ENCODE measurements at places on chromosomes 1 and 21. TPM values are rescaled to one million over a fixed set of nuclear protein-coding genes. Genes with fewer than 3 reads are reported as not detected.

DDR2 gene
- polyA plus RNA-seq = 66.1 TPM

STMN1 gene
- 179 TPM for polyA plus RNA-seq

C1orf141 gene
- polyA plus RNA-seq = not detected

KCNK2 gene
- 41.3 TPM for polyA plus RNA-seq

DNAH14 gene
- polyA plus RNA-seq = 3.6 TPM

GBP6 gene
- not detected for polyA plus RNA-seq

OR2AK2 gene
- not detected for polyA plus RNA-seq

DNA sequence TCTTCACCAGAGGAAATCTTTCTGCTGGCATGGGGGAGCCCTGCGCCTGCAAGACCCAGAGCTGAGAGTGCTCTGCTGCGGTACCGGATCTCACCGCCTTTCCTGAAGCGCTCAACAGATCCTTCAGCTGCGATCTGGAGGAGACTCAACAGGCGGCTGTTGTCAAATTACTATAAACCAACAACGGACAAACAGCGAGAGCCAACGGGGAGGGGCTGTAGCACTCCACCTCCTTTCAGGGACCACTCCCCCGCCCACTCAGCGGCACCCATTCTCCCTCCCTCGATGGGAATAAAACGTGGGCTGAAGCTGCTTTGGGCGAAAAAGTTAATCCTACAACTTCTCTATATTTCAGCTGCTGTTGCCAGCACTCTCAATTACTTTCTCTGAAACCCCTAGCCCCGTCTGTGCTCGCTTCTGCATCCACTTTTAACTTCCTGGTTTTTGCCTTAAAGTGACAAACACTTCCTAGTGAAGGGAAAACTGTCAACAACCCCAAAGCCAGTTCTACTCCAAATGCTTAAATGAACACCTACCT, at the start of gene FMO5:
Gene FMO5 (minus strand): TSS at position 147 of the 538 bp plus-strand sequence. CDS start 310 bp downstream, outside the sequence.
- H3K4me3 ChIP-seq = peak within 1 kb of the TSS; percentile 92
- H3K4me1 ChIP-seq = peaks cover 2% of the 10 kb centered on the region
- no peaks in the 10 kb centered on the region for H3K36me3 ChIP-seq
- peak within 1 kb of the TSS; percentile 75 for H3K27ac ChIP-seq
- DNase-seq = peak; percentile 57
- no peaks in the 10 kb centered on the region for H3K27me3 ChIP-seq

- no peaks in the 10 kb centered on the region for H3K4me1 ChIP-seq
- H3K36me3 ChIP-seq = no peaks in the 10 kb centered on the region
- H3K27me3 ChIP-seq = no peaks in the 10 kb centered on the region
- no peak overlapping the region for H3K27ac ChIP-seq
- no peak for DNase-seq
These were observed 1124.3 kb downstream of the AMY1C start for GRCh38 chr1:104874044-104874443.

DNA sequence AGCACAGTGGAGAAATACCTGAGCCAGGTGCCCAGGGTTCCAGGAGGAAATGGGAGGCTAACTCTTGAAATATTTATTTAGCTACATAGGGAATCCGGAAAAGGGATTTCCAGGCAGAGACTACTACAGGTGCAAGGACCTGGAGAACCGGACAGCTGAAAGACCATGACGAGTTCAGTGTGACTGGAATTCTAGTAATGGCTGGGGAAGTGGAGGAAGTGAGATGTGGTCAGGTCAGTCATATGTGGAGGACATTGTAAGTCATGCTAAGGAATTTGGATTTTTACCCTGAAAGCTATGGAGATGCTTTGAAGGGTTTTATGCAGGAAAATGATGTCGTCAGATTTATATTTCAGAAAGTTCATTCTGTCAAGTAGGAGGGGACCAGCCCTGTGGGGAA, 1.8 kb downstream of the CAP1 start:
- H3K4me1 ChIP-seq = peaks cover 5% of the 10 kb centered on the region
- H3K4me3 ChIP-seq = no peak overlapping the region
- 0 out of 2 replicates have a peak overlapping the region, but pooled peaks have one; percentile 5 for H3K27ac ChIP-seq
- peak; percentile 67 for DNase-seq
- H3K27me3 ChIP-seq = no peaks in the 10 kb centered on the region

DNA sequence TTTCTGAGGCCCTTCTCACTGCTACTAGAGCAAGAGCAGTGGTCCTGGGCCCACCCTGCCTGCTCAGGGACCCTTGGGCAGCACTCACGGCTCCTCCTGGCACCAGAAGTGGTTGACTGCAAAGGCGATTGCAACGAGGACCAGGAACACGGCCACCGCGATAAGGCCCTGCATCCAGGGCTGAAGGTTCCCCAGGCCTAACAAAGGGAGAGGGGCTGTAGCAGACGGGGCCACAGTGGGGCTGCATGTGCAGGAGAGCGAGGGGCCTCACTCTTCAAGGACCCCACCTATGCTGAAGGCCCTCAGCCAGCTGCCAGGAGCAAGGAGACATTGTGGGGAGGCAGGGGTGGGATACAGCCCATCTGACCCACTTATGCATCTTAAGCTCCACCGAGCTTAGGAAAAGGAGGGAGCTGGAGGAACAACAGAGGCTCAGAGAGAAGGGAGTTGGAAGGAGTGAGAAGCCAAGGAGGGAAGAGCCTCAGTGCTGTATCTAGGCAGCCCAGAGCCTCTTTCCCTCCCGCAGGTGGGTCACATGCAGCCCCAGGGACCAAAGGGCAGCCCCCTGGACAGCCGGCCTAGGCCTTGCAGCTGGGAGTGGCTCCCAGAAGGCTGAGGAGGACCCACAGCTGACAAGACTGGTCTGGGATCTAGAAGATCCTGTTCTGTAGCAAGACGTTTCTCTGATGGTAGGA, 2.5 kb downstream of the PDZK1IP1 start:
- no peak overlapping the region for H3K4me3 ChIP-seq
- no peaks in the 10 kb centered on the region for H3K36me3 ChIP-seq
- no peak for DNase-seq
- H3K27me3 ChIP-seq = peaks cover 2% of the 10 kb centered on the region
- no peak overlapping the region for H3K27ac ChIP-seq
- H3K4me1 ChIP-seq = peaks cover 2% of the 10 kb centered on the region

GRCh38 chr1:19037659-19038058, 81.2 kb upstream of the IFFO2 start:
- peaks cover 46% of the 10 kb centered on the region for H3K27me3 ChIP-seq
- H3K4me3 ChIP-seq = no peak overlapping the region

DNA sequence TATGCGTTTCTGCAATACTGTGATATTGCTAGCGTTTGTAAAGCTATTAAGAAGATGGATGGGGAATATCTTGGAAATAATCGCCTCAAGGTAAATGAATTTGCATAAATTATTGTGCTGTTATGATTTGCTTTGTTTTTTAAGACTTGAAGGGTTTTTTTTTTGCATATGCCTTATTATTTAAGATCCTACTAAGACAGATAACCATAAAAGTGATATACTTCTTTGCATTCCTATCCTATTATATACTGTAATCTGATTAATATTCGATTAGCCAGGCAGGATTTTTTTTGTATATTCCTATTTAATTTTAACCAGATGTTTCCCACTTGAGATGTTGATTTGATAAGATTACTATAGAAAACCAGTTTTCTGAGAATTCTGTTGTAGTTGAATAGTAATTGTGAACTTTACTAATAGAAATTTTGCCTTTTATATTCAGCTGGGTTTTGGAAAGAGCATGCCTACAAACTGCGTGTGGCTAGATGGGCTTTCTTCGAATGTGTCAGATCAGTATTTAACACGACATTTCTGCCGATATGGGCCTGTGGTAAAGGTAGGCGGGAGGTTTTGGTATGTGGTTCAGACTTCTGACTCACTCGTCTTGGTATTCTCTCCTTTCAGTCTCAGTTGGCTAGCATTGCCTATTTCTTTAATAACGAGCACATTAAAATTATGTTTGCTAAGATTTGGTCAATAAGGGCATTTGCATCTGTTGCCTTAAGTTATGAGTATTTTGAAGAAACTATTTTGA, 56.8 kb downstream of the ZBTB17 start:
- peak; percentile 84 for DNase-seq
- no peak overlapping the region for H3K4me3 ChIP-seq
- H3K27ac ChIP-seq = no peak overlapping the region

DNA sequence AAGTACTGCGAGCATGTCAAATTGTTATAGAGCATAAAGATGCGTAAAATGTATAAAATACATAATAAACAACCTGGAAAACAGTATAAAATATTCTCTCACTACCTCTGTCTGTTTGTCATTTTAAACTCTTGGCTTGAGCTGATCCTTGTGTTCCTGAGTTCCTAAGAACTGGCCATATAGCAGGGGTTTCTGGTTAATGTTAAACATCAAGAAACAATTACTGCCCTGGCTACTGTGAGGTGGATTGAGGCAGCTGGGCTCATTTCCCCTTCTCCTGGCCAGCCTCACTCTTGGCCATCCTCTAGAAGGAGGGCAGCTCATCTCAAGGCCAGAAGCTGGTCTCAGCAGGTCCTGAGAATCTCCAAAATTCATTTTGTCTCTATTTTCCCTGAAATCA, 297.3 kb upstream of the USP24 start:
- no peaks in the 10 kb centered on the region for H3K36me3 ChIP-seq
- H3K27me3 ChIP-seq = no peaks in the 10 kb centered on the region
- no peak for DNase-seq
- H3K4me3 ChIP-seq = no peak overlapping the region
- no peak overlapping the region for H3K27ac ChIP-seq

GRCh38 chr1:18823438-18823837, 36.0 kb downstream of the TAS1R2 start:
- peaks cover 14% of the 10 kb centered on the region for H3K27me3 ChIP-seq
- no peak overlapping the region for H3K4me3 ChIP-seq
- no peak overlapping the region for H3K27ac ChIP-seq
- no peak for DNase-seq
- H3K4me1 ChIP-seq = no peaks in the 10 kb centered on the region

- H3K36me3 ChIP-seq = no peaks in the 10 kb centered on the region
- no peaks in the 10 kb centered on the region for H3K27me3 ChIP-seq
- peak; percentile 42 for DNase-seq
- peak overlapping the region; percentile 37 for H3K4me3 ChIP-seq
- H3K27ac ChIP-seq = no peak overlapping the region
These were observed 11.4 kb upstream of the CFAP126 start for GRCh38 chr1:161379071-161379470.

- no peak overlapping the region for H3K4me3 ChIP-seq
- no peaks in the 10 kb centered on the region for H3K36me3 ChIP-seq
- peaks cover 2% of the 10 kb centered on the region for H3K4me1 ChIP-seq
- DNase-seq = peak; percentile 60
- no peak overlapping the region for H3K27ac ChIP-seq
- peaks cover 7% of the 10 kb centered on the region for H3K27me3 ChIP-seq
These were observed 48.8 kb downstream of the ATP5PO start for GRCh38 chr21:33866826-33867225.

- no peaks in the 10 kb centered on the region for H3K27me3 ChIP-seq
- H3K4me1 ChIP-seq = peaks cover 16% of the 10 kb centered on the region
- H3K27ac ChIP-seq = no peak overlapping the region
- peak; percentile 85 for DNase-seq
- peaks cover 22% of the 10 kb centered on the region for H3K36me3 ChIP-seq
These were observed 6.6 kb downstream of the UBR4 start for GRCh38 chr1:19203440-19203839.

- no peaks in the 10 kb centered on the region for H3K27me3 ChIP-seq
- no peak overlapping the region for H3K4me3 ChIP-seq
- no peaks in the 10 kb centered on the region for H3K4me1 ChIP-seq
- no peaks in the 10 kb centered on the region for H3K36me3 ChIP-seq
These were observed 43.4 kb downstream of the WDR64 start for GRCh38 chr1:241695246-241696171.

GRCh38 chr1:162541619-162542141, 19.8 kb upstream of the UAP1 start:
- H3K4me1 ChIP-seq = peaks cover 9% of the 10 kb centered on the region
- peak; percentile 98 for DNase-seq
- H3K27ac ChIP-seq = peak overlapping the region; percentile 86
- H3K4me3 ChIP-seq = no peak overlapping the region

All from IMR-90 (cell line).